ENCODE measurements at places on chromosomes 3 and 15.

DNA sequence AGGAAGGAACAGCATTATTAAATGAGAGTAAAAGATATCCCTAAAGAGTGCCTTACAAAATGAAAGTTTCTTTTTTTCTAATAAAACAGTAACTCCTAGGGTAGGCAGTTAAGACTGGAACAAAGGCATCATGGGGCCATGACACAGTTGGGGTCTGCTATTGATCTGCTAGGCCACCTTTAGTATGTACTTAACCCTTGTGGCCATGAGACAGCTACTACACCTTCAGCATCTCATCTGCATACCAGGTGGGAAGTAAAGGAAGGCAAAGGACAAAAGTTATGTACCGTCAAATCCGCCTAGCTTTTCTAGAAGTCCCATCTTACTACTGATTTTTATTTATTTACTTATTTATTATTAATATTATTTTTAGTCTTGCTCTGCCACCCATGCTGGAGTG is 93.8 kb upstream of the FHIT start:
- DNase-seq = no peak

DNA sequence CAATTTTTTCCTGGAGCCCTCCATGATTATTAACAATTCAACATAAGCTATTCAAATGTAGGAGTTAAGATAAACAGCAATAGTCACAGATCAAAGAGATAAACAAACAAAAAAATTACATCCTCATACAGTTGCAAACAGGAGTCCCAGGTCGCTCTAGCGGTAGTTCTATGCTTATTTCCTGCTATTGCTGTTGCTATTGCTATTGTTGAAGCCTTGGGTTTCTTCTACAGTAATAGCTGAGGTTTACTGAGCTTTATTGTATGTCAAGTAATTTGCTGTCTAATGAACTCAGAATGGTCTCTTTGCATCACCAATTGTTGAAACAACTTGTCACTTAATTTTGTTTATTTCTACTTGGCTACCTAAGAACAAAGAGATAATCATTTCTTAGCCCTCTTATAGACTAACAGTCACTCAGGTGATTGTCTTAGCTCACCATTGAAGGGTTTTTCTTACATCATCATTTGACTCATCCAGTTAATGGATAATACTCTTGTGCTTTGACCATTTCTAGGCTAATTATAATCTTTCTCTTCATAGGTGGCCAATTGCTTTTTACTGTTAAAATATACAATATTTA is 654.6 kb downstream of the MECOM start:
- no peak for DNase-seq

DNA sequence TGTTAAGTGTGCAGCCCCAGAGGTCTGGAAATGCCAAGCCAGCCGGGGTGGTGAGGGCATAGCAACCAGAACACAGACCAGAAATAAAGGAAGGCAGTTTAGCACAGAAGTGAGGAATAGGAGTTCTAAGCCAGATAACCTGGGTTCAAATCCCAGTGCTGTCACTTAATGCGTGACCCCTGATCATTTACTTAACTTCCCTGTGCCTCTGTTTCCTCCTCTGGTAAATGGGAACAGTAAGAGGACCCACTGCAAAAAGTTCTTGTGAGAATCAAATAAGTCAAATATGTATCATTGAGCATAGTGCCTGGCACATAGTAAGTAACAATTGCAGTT is 125.2 kb upstream of the ARHGEF3 start:
- no peak for DNase-seq

GRCh38 chr3:21654662-21655061 is 96.3 kb downstream of the ZNF385D start:
- no peak for DNase-seq

- DNase-seq = no peak
Observed at GRCh38 chr15:58724466-58724865, 25.0 kb downstream of the ADAM10 start.

DNA sequence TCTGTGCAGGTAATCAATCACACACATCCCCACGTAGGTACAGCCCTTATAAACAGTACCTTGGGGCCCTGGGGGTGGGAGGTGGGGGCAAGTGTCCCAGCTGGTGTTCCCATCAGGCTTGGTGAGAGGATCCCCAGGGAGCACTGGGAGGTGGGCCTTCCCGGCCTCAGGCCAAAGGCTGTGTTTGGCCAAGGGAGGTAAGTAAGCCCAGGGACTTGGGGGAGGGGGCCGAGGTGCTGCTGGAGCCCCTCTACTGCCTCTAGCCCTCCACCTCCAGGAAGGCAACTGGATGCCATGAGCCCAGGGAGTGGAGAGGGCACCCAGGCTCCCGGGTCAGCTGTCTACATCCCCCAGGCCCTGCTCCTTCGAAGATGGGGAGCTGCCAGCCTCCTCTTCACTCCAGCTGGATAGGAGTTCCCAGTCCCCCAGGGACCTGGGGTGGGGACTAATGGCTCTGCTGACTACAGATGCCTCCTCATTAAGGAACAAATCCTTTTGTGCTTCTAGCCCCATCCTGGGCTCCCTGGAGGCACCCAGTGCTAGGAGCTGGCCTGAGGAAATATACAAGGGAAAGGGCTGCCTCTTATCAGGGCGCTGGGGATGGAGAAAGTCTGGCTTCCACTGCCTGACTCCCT is 33.1 kb downstream of the RNU5B-1 start:
- DNase-seq = no peak

DNA sequence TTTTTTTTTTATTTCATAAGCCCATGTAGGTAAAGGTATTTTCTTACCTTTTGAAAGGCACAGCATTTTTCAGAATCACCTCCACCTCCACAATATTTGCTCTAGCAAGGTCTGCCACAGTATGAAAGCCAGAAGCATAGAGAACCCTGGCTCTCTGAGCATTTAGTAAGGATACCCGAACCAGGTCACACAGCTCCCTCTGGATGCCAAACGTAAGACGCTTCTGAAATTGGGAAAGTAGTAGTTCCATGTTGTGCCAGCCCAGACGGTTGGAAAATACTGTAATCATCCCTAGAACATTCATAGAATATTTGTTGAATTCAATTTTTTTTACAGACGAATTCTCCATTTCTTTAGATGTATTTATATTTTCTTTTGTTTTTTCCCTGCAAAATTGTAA is 52.4 kb downstream of the POLQ start:
- DNase-seq = no peak

DNA sequence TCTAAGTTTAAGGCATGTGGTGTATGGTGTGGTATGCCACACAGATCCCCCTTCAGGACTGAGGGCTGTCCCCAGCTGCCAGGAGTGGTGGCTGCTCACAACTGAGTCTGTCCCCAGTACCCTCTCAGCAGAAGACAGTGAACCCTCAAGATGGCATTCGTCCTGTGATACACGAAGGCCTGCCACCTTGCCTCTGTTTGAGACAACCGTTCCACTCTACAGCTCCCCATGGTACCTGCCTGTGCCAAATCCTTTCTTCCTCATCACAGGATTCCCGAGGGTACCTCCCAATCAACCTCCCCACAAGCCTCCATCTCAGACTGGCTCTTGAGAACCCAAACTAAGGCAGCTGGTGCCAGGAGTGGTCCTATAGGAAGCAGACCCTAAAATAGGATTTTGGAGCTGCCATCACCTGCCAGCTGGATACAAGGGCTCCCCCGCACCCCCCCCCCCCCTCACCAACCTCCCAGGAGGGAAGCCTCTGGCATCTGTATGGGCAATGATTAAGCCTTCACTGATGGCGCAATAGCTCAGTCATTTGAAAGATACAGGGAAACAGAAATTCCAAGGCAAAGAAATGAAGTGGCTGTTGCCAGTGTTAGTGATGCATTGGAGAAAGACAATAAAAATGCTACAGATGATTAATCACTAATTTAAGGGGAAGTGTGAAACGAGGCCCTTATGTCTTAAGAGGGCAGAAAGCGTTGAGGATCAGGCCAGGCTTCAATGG is 230.0 kb upstream of the LYSMD4 start:
- no peak for DNase-seq

DNA sequence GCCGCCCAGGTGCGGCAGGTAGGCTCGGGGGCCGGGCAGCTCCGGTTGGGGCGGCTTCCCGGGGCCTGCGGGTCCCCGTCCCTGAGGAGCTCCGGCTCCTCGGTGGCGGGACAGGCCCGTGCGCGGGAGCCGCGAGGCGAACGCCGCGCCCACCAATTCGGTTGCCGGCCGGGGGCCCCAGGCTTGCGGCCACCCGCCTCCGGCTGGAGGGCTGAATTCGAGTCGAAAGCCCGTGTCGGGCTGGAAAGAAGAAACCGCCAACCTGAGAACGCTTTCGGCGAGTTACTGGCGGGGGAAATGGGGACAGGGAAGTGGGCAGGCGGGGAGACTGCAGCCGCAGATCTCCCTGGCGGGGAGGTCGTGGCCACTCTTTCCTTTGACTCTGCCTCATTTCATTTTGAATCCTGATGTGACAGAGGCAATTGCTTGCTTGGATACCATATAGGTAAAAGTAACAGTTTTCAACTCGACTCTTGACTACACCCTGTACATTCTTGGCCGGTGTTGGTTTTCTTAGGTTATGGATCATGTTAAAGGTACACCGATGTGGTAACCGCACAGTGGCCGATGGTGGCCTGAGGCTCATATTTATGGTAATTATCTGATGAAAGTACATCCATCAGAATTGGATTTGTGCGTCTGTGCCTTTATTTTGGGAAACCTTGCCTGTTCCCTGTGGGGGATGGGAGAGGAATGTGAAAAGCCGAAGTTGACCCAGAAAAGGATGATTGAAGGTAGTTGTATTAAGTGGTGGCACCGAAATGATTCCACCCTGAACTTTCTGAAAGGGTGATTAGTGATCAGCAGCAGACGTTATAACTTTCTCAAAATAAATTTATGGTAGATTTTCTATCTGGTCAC is 1.7 kb downstream of the B3GNT5 start:
- DNase-seq = no peak

- no peak for DNase-seq
Observed at GRCh38 chr3:146581080-146581601, 24.0 kb downstream of the PLSCR5 start.

DNA sequence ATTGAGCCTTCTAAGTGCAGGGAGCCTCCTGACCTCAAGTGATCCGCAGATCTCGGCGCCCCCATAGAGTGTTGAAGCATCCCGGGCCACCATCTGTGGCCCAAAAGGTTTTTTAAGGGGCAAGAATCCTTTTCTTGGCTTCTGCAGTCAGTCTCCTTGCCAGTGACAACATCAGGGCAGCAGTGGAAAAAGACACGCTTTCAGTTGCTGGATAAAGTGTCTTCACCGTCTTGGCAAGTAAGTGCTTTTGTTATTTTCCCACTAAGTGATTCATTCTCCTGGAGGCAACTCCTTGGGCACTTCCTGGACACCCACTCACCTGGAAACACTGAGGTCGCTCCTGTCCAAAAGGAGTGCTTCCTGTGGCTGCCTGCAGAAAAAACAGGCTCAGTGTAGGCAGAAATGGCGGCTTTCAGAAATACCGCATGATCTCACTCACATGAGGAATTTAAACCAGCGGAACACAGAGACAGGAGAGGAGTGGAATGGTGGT is 71.7 kb upstream of the ABHD2 start:
- no peak for DNase-seq

GRCh38 chr3:122074621-122075265 is 19.6 kb downstream of the CD86 start:
- DNase-seq = no peak

GRCh38 chr3:133713347-133713746 is 32.8 kb upstream of the TF start:
- DNase-seq = no peak

GRCh38 chr15:45535486-45536042 is 13.0 kb upstream of the SLC30A4 start:
- no peak for DNase-seq

DNA sequence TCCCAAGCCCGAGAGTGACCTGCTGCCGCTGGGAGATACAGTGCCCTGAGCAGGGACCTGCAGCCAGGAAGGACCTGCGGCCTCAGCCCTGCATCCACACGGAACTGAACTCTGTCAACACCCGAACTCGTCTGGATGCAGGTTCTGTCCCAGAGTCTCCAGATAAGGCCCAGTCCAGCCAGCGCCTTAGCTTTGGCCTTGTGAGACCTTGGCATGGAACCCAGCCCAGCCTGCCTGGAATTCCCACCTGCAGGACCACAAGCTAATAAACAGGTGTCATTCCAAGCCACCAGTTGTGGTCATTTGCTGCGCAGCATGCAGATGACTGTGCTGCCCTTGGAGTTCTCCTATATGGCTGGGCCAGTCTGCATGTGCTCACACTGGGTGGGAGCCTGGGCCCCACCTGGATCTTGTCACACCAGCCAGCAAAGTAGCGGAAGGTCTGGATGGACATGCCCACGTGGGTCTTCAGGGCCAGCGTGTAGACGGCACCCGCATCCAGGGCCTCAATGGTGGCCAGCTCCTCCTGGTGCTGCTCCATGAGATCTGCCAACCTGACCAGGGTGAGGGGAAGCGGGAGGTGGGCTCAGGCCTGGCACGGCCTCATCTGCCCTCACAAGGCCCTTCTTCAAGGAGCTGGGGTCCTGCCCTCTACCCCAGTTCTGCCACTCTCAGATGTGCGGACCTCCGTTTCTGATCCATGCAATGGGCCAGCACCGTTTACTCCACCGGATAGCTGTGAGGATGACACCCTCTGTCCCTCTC is 47.2 kb upstream of the SLC41A3 start:
- DNase-seq = no peak

- DNase-seq = no peak
Observed at GRCh38 chr3:182242489-182242942, 530.8 kb downstream of the SOX2 start.

DNA sequence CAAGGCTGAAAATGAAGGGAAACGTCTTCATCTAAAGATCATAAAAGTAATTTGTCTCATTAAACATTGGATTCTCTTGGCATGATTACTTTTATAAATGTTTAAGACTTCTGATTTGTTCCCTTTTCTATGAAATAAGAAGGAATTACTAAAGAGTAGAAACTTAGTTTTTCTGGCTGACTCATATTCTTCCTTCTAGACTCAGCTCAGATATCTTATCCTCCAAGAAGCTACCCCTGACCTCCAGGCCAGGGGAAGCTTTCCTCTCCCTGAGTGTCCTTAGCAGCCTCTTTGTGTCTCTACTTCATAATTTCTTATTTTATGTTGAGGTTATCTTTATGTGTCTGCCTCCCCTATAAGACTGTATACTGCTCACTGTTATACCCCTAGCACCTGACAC is 291.9 kb upstream of the STT3B start:
- DNase-seq = no peak

DNA sequence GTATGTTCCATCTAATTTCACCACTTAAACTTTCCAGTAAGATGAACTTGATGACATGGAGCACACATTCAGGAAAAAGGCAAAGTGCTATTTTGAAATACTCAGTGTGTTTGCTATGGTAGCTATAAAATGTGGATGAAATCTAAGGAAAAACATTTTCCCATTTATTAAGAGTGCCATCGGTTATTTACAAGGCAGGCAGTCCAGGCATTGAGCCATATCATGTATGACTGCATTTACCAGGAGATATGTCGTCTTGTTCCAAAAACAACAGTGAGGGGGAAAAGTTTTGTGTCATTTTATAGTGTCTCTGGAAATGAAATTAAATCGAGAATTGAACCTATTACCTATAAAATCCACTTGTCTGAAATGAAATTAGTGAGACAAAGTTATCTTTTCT is 13.7 kb downstream of the ANXA2 start:
- no peak for DNase-seq

- no peak for DNase-seq
Observed at GRCh38 chr3:57484563-57484962, 59.6 kb downstream of the DNAH12 start.

- DNase-seq = no peak
Observed at GRCh38 chr3:97235179-97235578, 420.8 kb downstream of the EPHA6 start.

- no peak for DNase-seq
Observed at GRCh38 chr3:72768481-72768880, 79.8 kb downstream of the SHQ1 start.

Data from stimulated activated CD4-positive, alpha-beta T cell treated with anti-CD3 and anti-CD28 coated beads, Interleukin-1b, Interleukin-23, amount 100 ng/mL, for 1 hour (primary cell).